ENCODE measurements at places on chromosomes 1 and 21. TPM values are rescaled to one million over a fixed set of nuclear protein-coding genes. Genes with fewer than 3 reads are reported as not detected.

Gene UBR4
- 81.9 TPM for polyA plus RNA-seq

Gene ACTL8
- polyA plus RNA-seq = not detected

Gene ITGB2
- polyA plus RNA-seq = 7.3 TPM

Gene TNFRSF1B
- polyA plus RNA-seq = 3.4 TPM

Gene LMX1A
- polyA plus RNA-seq = 0.01 TPM

Gene CLEC20A
- polyA plus RNA-seq = not detected

Gene ATPAF1
- polyA plus RNA-seq = 34.9 TPM

Gene GNAI3
- polyA plus RNA-seq = 6.8 TPM

Gene C4BPB
- polyA plus RNA-seq = 0.08 TPM

Data from esophagus (tissue), 2 donors.